Regular cardiac myocyte (primary cell): ENCODE measurements at places on chromosomes 4 and X. TPM values are rescaled to one million over a fixed set of nuclear protein-coding genes. Genes with fewer than 3 reads are reported as not detected.

The MFAP3L gene
- total RNA-seq: 16.3 and 19.4 TPM in 2 replicates

The CCDC120 gene
- 0.19 and 0.28 TPM in 2 replicates for total RNA-seq

The GLRB gene
- 11.7 and 31.9 TPM in 2 replicates for total RNA-seq

The HGFAC gene
- not detected in 2 replicates for total RNA-seq

The GNRHR gene
- not detected in 2 replicates for total RNA-seq
